ENCODE measurements at places on chromosomes 5 and 9.

GRCh38 chr5:134426361-134426760 lies 14.7 kb upstream of the CDKN2AIPNL start:
- no peak for DNase-seq

DNA sequence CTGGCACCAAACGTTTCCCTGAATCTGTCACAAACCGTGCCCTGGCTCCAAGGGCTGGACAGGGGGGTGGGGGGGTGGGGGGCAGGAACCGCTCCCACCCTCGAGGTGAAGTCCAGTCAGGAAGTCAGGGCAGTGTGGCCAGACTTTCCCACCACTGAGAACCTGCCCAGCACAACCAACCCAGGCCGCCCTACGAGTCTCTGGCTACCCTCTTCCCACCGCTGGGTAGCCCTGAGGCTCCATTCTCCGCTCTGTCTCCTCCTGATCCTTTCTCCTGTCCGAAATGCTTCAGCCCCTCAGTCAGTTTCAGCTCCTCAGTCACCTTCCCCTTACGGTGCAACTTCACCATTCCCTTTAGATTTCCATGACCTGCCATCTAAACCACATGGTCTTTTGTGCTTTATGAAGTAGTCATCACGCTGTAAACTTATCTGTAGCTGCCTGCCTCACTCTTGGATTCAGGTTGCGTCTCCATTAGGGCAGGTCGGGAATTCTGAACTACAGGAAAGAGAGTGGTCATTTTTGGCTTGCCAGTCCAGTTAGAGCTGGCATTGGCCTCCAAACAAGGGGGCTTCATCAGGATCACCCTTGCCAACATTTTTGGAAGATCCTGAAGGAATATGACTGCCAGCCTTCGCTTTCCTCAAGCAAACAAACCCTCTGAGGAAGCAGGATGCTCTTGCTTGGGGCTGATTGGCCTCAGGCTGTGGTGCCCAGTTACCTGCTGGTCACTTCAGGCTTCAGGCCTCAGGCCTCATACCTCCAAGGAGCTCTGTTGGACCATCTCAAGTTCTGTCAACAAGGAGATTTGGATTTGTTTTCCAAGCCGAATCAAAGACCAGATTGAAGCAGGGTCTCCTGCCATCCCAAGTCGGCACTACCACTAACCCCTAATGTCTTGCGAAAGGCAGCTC lies 794 bp upstream of the DCAF12 start:
- DNase-seq: no peak

- no peak for DNase-seq
Measured at GRCh38 chr5:37771731-37772130, 68.1 kb downstream of the GDNF start.

DNA sequence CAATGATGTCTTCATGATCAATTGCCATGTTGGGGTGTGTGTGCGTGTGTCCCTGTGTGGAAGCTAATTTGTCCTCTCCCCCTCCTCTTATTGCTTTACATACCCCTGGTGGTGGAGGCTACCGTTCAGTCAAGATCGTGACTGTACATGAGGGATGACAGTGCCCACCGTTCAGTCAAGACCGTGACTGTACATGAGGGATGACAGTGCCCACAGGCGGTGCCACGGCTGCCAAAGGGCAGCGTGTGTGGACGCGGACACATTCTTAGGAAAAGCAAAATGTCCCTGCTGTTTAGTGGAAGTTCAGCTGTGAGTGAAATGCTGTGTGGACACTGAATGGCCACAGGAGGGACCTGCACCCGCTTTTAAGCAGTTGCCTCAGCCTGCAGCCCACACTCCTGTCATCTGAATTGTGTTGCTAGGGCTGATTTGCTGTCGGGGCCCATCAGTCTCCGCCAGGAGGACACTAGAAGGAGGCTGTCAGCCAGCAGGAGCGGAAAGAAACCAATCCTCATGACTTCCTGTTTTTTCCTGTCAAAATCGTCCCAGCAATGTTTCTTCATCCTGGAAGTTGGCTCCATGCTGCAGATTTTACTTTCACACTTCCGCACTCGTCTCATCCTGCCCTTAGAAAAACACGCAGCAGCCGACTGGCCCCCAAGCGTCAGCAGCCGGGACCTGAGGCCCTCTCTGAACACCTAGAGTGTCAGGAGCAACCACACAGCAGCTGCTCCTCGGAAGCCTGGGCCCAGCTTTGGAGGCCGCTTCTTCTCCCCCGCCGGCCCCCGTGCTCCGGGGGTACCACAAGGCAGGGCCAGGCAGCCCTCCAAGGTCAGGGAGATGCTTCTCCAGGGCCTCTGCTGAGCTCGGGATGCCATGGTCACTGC lies 9.1 kb downstream of the OR2V1 start:
- no peak for DNase-seq

DNA sequence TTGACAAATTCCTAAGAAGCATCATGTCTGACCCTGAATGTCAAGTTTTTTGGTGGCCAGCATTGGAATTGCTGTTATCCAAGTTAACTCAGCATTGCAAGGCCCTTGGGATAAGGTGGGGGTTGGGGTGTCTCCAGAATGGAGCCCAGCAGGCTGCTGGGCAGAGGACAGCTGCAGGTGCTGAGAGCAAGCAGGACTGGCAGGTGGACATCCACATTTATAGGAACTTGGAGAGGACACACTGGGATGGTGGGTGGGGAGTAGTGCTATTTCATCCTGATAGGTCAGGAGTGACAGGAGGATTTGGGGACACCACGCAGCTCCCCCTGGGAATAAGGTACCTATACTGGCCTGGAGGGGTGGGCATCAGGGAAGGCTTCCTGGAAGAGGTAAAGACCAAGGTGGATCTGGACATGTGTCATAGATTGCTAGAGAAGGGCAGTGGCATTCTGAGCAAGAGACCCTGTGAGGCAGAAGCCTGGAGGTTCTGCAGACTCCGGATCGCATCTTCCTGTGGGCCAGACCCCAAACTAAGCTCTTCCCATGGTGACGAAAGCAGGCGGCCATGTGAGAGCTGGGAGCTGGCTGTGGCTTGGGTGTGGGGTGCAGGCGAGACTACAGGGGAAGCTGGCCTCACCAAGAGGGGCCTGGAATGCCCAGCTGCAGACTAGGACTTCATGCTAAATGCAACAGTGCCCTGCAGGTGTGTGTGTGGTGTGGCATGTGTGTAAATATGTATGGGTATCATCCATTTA lies 148.1 kb downstream of the RGS3 start:
- no peak for DNase-seq

DNA sequence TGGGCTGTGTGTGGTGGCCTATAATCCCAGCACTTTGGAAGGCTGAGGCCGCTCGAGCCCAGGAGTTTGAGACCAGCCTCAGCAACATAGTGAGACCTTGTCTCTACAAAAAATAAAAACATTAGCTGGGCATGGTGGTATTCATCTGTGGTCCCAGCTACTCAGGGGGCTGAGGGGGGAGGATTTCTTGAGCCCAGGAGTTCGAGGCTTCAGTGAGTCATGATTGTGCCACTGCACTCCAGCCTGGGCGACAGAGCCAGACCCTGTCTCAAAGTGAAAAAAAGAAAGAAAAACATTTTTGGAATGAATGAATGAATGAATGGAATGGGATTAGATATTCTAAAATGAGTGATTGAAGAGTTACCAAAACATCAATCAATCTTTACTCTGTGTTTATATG lies 85.8 kb downstream of the FGF1 start:
- DNase-seq: no peak

GRCh38 chr9:130965680-130966079 lies 26.6 kb upstream of the FIBCD1 start:
- no peak for DNase-seq

- DNase-seq: no peak
Measured at GRCh38 chr5:180669661-180670060, 20.3 kb upstream of the FLT4 start.

GRCh38 chr5:14168144-14168792 lies 25.1 kb downstream of the TRIO start:
- no peak for DNase-seq

DNA sequence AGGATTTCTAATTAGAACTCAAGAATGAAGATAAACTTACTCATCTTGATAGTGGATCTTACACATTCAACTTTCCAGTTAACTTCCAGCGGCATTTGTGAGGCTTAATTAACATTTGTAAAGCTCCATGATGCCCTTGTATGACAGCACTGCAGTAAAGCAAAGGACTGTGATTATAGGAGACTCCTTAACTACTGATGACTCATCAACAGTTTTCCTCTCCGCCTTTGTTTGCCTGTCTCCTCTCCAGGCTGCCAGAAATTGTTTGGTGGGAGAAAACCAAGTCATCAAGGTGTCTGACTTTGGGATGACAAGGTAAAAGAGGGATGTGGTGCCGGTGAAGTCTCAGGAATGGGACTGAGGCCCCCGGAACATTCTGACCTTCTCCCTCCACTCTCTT lies 20.4 kb upstream of the CYFIP2 start:
- DNase-seq: no peak

- no peak for DNase-seq
Measured at GRCh38 chr9:113921396-113921925, 45.4 kb downstream of the ZNF618 start.

DNA sequence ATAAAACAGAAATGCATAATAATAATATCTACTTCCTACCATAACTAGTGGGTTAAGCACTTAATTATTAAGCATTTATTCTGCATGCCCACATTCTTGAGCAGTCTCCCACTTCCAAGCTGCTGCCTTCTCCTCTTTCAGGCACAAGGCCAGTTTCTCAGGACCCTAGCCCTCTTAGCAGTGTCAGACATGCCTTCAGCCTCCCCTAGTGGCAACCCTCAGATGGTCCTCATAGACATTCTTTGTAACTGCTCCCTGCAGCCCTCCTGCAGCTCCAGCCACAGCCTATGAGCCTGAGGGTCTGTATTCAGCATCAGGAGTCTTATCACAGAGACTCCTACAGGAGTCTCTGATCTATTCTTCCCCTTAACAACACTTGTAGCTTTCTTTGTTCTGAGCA lies 3.9 kb downstream of the IL9 start:
- DNase-seq: no peak

- DNase-seq: no peak
Measured at GRCh38 chr5:31759925-31760324, 121.0 kb downstream of the PDZD2 start.

GRCh38 chr9:16571127-16571802 lies 299.2 kb downstream of the BNC2 start:
- no peak for DNase-seq

DNA sequence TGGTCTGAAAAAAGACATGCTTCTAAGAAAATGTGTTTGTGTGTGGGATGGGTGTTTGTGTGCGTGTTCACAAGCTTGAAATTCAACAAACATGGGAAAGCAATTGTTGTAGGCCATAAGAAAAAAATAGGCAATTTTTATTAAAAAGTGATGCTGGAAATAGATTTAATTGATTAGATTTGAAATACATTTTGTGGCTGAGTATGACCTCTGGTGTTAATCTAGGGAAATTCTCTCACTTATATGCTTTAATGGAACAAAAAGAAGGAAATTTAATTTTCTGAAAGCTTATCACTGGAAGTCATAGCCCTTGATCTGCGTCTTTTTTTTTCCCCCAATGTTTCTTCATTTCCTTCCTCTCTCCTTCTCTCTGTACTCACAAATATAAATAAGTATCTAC lies 3.5 kb upstream of the KCNN2 start:
- no peak for DNase-seq

DNA sequence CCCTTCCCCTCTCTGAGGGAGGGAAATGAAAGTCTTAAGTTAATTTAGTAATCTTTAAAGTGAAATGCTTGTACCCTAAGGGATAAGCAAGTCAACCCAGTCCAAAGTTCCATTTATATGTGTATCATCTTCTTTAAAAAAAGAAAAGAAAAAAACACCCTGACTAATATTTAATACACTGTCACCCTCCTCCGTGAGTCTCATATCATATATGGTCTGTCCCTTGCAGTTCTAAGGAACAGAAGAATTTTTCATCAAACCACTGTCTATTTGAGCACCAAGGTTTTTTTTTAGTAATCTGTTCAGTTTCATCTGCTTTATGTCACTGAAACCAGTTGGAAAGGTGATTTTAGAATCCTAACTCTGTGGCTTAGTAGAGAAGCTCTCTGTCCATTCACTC lies 15.2 kb downstream of the TNIP1 start:
- DNase-seq: no peak

GRCh38 chr5:87777877-87778276 lies 365.1 kb upstream of the CCNH start:
- DNase-seq: no peak

- no peak for DNase-seq
Measured at GRCh38 chr5:94524841-94525697, 93.3 kb downstream of the KIAA0825 start.

DNA sequence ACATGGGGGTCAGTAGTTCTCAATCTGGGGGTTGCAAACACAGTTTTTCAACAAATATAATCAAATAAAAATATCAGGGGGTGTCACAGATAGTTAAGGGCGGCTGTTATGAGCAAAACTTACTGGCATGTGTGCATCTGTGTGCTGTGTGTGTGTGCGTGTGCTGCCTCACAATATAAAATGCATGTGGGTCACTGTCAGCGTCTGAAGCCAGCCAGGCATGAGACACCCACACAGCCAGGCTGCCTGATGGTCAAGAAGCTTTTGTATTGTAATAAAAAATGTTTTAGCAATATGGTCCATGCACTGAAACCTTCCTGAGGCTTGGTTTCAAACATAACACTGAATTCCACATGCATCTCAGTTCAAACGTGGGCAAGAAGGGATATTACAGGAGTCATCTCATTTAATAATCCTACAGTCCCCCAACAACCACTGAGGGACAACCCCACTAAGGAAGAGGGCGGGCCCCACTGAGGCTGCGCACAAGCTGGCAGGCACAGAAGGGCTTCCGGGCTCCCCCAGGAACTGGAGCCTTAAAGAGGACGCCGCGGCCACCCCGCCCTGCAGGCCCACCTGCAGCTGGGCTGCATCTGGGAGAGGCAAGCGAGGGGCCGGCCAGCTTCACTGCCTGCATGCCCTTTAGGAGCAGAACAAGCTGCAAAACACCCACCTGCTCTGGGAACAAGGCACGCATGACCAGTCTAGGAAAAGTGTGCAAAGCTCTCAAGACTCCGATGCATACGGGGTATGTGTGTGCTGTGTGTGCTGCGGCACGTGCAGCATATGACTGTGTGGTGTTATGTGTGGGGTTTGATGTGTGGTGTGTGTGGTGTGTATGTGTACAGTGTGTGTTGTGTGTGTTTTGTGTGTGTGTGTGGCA lies 14.1 kb downstream of the SEMA4D start:
- peak; percentile 59 for DNase-seq

DNA sequence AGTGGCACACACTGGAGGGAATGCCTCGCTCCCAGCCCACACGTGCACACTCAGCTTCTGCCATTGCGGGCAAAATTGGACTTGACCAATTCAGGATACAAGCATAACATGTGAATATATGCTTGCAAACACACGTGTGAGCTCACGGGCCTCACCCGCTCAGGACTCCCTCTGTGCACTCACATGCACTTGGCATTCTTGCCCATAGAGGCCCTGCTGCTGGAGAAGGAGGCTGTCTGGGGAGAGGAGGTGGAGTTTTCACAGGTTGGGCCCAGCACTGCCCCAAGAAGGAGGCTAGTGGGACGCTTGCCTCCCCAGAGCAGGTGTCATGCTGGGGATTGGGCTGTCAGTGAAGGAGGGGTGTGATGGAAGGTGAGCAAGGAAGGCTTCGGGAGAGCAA lies 1.7 kb downstream of the MYMK start:
- no peak for DNase-seq

- DNase-seq: no peak
Measured at GRCh38 chr9:7375013-7375511, 424.5 kb downstream of the DMAC1 start.

- no peak for DNase-seq
Measured at GRCh38 chr5:150286820-150287219, 2.8 kb downstream of the CAMK2A start.

- no peak for DNase-seq
Measured at GRCh38 chr5:133830911-133831310, 137.5 kb downstream of the C5orf15 start.

GRCh38 chr5:107072440-107072839 lies 598.3 kb downstream of the EFNA5 start:
- no peak for DNase-seq
